Activated T-cell treated with anti-CD3 and anti-CD28 coated beads, Interleukin-2, amount 50 U/mL, for 48 hours (primary cell): ENCODE measurements at places on chromosomes 13 and 19.

- no peak for DNase-seq
These were observed 2.7 kb upstream of the CEBPG start for GRCh38 chr19:33370783-33371182.

DNA sequence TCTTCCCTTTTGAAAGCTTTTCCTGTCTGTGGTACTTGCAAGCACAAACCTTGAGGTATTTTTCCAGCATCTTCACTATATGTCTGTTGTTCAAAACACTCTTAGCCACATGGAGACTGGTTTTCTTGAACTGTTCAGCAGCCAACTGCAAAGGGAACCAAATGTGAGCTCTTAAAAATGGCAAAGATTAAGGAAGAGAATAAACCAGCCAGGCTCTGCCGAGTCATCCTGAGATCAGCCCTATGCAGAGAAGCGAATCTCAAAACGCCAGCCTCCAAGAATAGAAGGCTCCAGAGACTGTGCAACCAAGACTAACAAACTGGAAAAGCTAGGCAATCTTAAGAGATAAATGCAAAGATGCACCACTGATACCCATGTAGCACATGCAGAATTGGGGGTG is 20.7 kb downstream of the AKAP8 start:
- DNase-seq = no peak

DNA sequence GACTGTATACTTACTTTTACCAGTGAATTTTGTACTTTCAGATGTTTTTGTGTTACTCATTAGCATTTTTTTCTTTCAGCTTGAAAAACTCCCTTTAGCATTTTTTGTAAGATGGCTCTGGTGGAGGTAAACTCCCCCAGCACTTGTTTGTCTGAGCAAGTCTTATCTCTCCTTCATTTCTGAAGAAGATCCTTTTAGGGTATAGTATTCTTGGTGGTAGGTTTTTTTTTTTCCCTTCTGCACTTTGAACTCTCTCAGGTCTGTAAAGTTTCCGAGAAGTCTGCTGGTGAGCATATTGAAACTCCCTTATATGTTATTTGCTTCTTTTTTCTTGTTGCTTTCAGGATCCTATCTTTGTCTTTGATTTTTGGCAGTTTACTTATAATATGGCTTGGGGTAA is 35.1 kb downstream of the IGFL3 start:
- no peak for DNase-seq

GRCh38 chr13:26485786-26486185 is 71.7 kb upstream of the WASF3 start:
- no peak for DNase-seq

DNA sequence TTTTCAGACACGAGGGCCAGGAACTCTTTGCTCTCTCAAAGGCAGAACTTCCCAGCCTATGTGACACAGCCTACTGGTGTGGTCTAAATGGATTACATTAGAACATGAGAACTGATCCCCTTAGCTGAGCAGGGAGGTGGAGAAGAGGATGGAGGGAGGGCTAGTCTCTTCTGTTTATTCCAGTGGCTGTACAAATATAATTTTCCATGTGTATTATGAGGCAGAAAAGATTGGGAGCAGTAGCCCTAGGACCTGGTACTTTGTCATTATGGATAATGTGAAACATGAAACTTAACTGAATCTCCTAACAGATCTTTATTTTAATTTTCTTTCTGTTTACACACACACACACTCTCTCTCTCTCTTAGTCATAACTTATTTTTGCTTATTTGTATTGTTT is 82.1 kb downstream of the WDFY2 start:
- DNase-seq = no peak

- peak; percentile 51 for DNase-seq
These were observed 89.2 kb downstream of the RGCC start for GRCh38 chr13:41546372-41547190.
